ENCODE measurements at places on chromosomes 13 and 19.

- DNase-seq = no peak
These were observed 219.7 kb upstream of the SPRY2 start for GRCh38 chr13:80560609-80561008.

DNA sequence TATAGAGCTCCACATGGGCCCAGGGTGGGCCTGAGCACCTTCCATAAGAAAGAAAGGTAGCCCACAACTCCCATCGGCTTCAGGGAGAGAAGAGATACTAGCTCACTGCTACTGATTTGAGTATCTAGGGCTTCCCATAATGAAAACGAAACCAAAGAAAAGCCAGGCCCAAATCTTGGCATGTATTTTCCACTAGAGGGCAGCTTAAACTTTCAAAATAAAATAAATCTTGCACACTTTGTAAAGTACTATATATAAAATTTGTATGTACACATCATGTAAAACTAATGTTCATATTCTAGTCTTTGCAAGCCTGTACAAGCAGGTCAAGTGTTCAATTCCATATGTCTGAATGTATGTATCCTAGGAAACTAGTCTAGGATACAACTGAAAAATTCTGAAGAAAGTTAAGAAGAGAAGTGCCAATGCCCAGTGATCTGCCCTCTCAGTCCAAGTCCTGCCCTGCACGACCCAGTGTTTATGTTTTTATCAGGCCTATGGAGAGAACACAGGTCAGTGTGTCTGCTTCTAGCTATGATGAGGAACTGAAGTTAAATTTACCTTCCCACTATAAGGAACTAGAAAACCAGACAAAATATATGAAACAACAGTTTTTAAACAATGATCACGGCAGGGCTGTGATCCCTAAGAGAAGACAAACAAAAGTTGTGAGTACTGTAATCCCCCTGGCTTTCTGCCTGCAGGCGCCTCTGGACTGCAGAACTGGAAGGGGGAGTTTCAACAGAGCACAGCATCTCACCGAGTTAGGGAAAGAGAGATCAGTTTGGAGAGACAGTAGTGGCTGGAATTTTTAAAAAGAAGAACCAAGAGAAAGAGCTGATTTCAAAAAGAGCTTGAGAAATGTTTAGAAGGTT is 475.7 kb downstream of the UQCRFS1 start:
- DNase-seq = peak; percentile 22

GRCh38 chr13:33377411-33377810 is 91.9 kb upstream of the STARD13 start:
- DNase-seq = no peak

GRCh38 chr13:58302349-58302748 is 670.8 kb downstream of the PCDH17 start:
- DNase-seq = no peak

GRCh38 chr13:111534751-111535522 is 214.5 kb downstream of the TEX29 start:
- no peak for DNase-seq

GRCh38 chr13:78787190-78787589 is 128.2 kb upstream of the OBI1 start:
- DNase-seq = peak; percentile 22

GRCh38 chr13:64855506-64855905 is 2374.6 kb downstream of the PCDH9 start:
- peak; percentile 50 for DNase-seq

GRCh38 chr13:25633093-25633492 is 261.3 kb downstream of the ATP8A2 start:
- DNase-seq = peak; percentile 26
